ENCODE measurements at places on chromosomes 4 and X.

DNA sequence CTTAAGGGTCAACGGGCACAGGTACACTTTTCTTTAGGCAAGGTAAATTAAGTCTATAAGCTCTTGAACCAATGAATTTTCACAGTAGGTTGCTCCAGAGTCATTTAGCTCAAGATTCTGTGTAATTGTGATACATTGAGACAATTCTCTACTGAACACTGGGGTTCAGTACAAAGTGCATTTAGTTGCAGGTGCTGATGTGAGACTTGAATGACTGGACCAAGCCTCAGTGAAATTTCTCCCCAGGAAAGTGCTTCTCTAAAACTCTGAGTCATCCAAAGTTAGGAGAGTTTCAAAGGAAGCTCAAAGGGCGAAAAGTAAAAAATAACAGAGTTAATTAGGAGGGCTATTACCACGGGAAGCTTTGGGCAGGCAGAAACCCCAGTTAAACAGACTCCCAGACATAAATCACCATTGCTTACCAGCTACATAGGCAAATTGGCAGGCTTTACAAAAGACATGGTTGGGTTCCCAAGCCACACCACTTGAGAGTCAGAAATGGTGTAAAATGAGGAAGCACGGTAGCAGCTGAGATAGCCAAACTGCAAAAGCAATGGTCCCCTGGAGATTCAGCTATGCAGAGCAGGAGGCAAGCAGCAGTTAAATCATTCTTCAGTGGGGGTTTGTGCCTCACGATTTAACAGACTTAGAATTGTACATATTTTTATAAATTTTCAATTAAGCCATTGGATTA, 202.6 kb downstream of the PCDH19 start:
- no peak for DNase-seq

DNA sequence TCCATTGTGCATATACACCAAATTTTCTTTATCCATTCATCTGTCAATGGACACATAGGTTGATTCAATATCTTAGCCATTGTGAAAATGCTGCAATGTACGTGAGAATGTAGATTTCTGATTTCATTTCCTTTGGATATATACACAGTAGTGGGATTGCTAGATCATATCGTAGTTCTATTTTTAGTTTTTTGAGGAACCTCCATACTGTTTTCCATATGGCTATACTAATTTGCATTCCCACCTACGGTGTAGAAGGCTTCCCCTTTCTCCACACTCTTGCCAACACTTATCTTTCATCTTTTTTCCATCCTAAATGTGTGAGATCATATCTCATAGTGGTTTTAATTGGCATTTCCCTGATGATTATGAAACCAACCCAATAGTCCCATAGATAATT, 43.4 kb downstream of the ING2 start:
- DNase-seq = no peak

DNA sequence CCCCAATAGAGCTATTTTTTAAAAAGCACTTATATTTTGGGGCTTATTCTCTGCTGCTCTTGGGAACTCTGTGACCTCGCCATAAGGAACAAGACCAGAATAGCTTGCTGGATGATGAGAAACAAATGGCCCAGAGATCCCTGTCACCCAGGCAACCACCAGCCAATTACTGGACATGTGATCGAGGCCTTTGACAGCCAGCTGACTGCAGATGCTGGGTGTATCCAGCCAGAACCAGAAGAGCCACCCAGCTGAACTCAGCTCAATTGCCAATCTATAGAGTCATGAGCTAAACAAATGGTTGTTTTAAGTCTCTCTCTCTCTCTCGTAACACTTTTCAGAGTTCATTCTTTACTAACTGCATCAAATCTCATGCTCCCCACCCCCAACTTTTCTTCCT, 24.4 kb upstream of the CITED1 start:
- no peak for DNase-seq

DNA sequence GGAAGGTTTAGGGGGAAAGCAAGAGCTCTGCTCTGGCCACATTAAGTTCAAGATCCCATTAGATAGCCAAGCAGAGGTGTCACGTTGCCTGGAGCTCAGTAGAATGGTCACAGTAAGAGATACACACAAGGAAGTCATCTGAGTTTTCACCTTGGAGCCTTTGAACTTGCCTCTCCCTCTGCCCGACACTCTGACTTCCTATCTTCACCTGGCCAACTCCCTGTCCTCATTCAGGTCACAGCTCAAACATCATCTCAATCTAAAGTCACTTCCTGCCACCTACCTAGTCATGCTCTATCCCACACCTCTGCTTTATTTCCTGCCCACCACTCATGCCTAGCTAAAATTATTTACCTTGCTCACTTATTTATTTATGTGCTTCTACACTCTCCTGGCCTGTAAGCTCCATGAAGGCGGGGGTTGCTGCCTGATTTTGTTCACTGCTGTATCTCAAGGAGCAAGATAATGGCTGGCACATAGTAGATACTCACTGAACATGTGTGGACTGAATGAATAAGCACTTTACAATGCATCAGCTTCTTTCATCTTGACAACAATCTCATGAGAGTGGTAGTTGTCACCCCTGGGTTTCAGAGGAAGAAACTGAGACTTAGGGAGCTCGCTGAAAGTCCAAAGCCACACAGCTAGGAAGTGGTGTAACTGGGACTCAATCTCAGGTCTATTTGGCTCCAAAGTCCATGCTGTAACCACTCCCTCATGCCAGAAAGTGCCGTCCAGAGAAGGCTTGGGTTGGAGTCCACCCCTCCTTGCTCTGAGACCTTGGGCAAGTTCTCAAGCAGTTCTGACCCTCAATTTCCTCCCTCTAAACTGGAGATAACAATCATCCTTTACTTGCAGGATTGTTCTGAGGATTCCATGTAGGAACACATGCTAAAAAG, 40.3 kb downstream of the EFNB1 start:
- no peak for DNase-seq

DNA sequence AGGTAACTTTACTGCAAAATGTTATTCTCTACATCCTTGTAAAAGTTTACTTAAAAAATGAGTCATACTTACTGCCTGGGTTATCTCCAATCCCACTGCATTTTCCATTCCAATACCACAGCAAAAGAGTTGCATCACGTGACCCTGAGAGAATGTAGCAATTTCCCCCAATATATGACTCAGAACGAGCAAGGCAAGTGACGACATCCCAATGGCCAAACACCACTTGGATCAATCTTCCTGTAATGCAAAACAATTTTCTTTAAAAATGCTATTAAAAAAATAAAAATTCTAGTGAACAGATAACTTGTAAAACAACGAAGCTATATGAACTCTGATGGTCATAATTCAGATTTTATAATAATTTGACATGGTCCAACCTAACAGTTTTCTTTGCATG, 224.3 kb downstream of the DCLK2 start:
- no peak for DNase-seq

- no peak for DNase-seq
Measured at GRCh38 chr4:155392481-155393184, 15.9 kb upstream of the MAP9 start.

DNA sequence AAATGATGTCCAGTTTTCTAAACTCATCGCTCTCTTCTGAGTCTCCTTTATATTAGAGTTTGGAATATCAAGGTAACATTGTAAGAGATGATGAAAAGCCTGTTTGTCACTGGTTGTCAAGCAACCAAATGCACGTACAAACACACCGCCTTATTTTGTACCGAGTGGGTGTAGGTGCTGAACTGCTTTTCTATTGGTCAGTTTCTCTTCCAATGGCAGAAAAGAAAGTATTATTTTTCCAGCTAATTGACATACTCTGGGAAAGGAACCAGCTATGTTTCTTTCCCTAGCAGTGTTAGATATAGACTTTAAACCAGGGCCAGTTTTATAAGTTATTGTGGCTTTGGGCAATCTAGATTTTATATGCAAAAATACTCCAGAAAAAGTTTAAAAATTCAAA, 6.6 kb upstream of the PPM1K start:
- DNase-seq = no peak

GRCh38 chr4:140753329-140753728, 2.9 kb downstream of the TBC1D9 start:
- DNase-seq = no peak

DNA sequence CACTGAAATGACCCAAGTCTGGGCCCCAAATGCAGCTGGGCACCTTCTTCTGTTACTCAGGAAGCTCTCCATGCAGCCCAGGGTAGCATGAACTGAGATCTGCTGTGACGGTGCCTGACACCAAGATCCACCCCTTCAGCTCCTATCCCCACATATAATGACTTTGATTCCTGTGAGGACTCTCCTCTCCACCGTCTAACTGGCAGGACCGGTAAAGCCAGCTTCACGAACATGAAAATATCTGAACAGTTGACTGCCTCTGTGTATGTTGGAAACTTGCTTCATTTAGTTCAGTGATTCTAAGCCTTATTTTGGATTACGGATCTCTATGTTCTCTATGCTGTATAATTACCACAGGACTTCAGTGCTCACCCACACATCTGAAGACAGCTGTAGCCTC, 115.5 kb upstream of the TMEM150C start:
- DNase-seq = no peak

DNA sequence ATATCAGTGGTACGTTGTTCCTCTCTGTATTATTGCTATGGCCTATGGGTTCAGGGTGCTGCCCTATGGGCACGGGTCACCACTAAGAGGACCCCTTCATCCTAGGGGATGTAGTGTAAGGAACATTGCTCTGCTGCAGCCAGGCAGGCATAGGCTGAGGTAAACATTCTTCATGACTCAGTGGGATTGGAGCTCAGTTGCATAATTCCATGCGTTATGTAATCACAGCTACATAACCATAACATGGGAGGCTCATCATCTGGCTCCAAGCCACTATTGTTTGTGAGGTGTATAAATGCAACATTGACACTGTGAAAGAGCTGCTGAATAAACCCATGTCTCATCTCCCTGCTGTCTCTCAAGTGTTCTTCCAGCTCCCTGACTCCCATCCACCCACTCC, 375.2 kb downstream of the MAGEE1 start:
- no peak for DNase-seq

DNA sequence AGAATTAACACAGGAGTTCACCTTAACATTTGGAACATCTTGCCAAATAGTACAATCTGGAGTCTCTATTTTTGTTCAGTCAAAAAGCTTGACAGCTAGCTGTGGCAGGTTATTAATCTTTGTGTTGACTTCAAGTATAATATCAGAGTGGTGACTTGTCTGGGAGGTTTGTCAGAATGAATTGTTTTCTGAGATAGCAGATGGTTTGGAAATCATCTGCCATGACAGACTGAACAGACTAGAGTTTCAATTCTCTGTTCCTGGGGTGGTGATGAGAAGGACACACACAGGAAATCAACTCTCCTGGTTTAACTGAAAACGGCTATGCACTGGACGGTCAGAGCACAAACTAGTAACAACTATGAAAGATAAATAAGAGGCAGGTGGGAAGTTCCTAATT, 203.3 kb upstream of the EMCN start:
- DNase-seq = no peak

DNA sequence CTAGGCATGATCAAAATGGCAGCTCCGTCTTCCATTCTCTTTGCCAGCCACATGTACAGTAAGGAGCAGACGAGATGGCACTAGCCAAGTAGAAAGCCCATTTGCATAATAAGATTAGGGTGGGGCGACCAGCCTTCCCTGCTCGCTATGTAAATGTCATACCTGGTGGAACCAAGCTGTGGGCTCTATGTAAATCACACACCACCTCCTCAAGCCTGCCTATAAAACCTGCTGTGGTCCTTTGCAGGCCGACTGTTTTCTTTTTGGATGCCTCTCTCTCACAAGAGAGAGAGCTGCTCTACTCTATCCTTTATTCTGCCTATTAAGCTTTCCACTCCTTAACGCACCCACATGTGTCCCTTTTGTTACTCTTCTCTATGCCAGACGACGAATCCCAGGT, 1472.7 kb downstream of the ARAP2 start:
- no peak for DNase-seq

- DNase-seq = no peak
Measured at GRCh38 chr4:188414441-188414840, 275.2 kb downstream of the TRIML1 start.

DNA sequence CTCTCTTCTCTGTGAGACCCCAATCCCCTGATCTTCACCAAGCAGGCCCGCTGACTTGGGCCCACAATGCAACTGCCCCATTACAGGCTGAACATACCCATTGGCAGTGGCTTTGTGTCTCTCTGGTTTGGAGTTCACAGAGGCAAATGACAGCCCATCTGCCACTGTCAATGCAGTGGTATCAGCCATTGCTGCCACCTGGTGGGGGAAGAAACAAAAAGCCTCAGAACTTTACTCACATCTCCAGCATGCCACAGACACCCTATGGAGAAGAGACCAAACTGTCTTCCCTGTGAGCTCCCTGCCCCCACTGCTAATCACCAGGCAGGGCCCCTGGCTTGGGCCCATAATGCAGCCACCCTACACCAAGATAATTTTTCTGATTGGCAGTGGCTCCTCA, 729.3 kb upstream of the ACTRT1 start:
- DNase-seq = no peak

DNA sequence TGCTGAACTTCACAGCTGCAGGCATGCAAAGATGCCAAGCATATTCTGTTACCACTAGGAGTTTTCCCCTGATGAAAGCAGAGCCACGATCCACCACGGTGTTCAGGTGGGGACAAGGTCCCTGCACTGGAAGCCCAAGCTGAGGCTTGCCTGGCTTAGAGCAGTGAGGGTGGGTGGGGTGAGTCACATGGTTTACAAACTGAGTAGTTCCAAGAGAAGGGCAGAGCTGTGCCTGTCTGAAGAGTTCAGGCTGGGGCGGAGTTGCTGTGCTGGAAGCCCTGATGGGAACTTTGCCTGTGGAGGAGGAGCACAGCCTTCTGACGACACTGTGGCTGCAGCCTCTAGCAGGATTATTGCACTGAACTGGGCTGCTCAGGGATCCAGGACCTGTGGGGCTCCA, 45.5 kb downstream of the FAM9B start:
- DNase-seq = no peak

GRCh38 chrX:66012094-66012534, 27.8 kb downstream of the VSIG4 start:
- no peak for DNase-seq

DNA sequence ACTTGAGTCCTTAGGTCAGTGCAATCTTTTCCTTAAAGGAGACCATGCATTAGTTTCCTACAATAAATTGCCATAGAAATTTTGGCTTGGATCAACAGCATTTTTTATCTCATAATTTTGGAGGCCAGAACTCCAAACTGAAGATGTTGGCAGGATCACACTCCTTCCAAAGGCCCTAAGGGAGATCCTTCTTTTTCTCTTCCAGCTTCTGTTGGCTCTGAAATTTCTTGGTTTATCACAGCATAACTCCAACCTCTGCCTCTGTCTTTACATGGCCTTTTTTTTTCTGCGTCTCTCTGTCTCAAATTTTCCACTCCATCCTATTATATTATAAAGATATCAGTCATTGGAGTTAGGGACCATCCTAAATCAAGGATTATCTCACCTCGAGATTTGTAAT, 282.2 kb downstream of the STIM2 start:
- DNase-seq = no peak

DNA sequence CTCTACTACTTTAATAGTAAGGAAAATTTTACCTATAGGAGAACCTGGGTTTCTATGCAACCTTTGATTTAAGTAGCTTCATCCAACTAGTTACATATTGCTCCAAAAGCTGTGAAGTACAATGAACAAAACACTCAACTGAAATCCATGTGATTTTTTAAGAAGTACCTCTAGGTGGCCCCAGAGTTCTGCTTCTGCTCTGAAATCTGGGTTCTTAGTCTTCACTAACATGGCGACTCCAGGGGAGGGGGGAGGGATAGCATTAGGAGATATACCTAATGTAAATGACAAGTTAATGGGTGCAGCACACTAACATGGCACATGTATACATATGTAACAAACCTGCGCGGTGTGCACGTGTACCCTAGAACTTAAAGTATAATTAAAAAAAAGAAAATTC, 73.4 kb upstream of the MAGEB2 start:
- DNase-seq = no peak

Measured in stimulated activated CD4-positive, alpha-beta T cell treated with anti-CD3 and anti-CD28 coated beads, TNF-alpha, amount 100 ng/mL, for 1 hour (primary cell).